ENCODE measurements at places on chromosomes 1 and 21.

DNA sequence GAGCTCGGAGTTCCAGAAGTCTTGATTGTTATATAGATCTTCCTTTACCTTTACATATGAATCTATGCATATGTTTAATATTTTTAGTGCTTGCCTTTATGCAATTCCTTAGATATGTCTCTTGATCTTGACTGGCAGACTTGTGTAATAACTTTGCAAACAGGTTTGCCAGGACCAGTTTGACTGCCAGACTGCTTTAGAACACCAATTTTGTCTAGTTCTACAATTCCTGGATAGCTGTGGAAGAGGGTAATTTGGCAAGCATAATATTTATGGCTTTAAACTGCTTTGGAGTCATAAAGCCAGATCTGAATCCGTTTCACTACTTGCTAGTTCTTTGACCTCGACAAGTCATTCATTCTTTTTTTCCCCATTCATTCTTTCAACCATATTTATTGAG lies 250.0 kb downstream of the FAF1 start:
- DNase-seq, result no peak

GRCh38 chr1:89104147-89104546 lies 21.8 kb downstream of the GBP2 start:
- DNase-seq, result no peak

GRCh38 chr1:89604414-89604735 lies 28.5 kb upstream of the LRRC8C start:
- no peak for DNase-seq

GRCh38 chr21:41927727-41928409 lies 25.9 kb downstream of the C2CD2 start:
- DNase-seq, result no peak

DNA sequence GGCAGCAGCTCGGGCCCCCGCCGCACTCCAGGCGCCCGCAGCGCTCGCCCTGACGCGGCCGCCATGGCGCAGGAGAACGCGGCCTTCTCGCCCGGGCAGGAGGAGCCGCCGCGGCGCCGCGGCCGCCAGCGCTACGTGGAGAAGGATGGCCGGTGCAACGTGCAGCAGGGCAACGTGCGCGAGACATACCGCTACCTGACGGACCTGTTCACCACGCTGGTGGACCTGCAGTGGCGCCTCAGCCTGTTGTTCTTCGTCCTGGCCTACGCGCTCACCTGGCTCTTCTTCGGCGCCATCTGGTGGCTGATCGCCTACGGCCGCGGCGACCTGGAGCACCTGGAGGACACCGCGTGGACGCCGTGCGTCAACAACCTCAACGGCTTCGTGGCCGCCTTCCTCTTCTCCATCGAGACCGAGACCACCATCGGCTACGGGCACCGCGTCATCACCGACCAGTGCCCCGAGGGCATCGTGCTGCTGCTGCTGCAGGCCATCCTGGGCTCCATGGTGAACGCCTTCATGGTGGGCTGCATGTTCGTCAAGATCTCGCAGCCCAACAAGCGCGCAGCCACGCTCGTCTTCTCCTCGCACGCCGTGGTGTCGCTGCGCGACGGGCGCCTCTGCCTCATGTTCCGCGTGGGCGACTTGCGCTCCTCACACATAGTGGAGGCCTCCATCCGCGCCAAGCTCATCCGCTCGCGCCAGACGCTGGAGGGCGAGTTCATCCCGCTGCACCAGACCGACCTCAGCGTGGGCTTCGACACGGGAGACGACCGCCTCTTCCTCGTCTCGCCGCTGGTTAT lies 2.8 kb downstream of the KCNJ9 start:
- peak; percentile 69 for DNase-seq

DNA sequence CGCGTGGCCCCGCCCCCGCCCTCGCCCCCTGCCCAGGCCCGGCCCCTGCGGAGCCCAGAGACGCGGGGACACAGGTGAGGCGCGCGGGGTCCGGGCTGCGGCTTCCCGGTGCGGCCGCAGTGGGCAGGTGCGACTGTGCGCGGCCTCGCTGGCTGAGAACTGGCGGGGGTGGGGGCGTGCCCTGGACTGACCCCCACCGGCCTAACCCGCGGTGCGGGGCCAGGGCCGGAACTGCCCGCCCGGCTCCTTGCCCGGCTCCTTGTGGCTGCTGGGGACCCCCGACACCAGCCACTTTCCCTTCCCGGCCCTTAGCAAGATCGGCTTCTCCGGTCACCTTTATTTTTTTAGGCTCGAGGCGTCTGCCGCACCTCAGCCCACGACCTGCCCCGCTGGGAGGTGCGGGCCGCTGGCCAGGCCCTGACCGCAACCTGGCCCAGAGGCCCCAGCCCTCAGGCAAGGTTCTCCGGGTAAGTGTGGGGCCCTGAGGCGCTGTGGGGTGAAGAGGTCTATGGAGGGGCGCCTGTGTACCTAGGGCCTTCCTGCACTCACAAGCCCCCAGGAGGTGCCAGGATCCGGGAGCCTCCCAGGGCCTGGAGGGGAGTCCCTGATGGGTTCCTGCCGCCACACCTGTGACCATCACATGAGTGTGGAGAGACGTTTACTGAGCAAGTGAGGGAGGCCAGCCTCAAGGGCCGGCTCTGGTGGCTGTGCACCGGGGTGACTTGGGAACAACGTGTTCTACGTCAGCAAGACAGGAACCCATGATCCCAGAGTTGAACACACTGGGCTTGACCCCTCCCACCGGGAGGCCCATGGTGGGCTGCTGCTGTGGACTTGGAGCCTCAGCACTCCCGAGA lies at the start of gene SMIM1:
Gene SMIM1 (plus strand): TSS at position 35 of the 857 bp plus-strand sequence. CDS start 2,625 bp downstream, outside the sequence.
- DNase-seq, result peak; percentile 21

DNA sequence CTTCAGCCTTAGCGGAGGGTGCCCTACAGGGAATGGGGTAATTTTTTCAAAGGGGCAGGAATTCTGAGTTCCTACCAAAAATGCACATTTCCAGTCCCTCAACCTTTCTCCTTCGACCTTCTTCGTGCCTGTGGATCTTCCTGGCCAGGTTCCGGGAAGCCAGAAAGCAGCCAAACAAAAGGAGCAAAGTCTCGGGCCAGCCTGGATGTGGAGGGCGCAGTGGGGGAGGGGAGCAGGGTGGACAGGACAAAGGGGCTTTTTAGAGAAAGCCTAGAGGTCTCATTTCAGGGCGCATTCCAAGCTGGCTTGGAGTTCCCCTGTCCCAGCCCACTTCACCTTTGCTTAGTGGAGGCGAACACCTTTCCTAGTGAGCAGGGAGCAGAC lies 2.9 kb upstream of the INAVA start:
- DNase-seq, result no peak

DNA sequence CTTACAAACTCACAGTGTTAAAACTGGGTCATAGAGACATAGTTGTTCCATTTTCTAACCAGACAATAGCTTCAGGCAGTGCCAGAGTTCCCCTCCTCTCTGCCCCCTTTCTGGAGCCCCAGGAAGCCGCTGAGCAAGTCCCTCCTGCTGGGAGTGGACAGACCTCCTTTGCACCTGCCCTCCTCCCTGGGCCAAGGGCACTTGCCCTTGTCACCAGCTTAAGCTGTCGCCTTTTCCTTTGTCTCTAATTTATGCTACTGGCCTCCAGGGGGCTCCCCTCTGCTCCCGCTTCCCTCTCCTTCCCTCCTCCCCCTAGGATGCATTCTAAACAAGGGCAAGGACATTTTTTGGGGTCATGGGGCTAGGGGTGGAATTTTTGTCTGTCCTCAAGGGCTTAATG lies 182.4 kb downstream of the MIS18A start:
- DNase-seq, result no peak

DNA sequence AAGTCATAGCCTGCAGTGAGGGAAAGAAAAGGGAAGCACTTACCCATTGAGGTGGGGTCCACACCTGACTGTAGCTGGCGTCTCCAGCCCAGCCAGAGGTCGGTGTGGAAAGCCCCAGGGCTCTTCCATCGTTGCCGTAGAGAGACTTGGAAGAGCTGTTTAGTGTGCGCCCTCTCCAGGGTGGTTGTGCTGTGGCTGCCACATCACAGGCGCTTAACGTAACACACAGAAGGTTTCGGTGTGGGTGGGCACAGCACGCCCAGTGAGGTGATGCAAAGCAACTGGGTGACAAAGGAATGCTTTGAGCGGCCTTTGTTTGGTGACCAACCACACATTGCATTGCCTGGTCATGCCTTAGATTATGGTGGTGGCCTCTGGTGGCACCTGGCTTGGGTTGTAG lies 36.8 kb upstream of the KIF1B start:
- DNase-seq, result no peak

DNA sequence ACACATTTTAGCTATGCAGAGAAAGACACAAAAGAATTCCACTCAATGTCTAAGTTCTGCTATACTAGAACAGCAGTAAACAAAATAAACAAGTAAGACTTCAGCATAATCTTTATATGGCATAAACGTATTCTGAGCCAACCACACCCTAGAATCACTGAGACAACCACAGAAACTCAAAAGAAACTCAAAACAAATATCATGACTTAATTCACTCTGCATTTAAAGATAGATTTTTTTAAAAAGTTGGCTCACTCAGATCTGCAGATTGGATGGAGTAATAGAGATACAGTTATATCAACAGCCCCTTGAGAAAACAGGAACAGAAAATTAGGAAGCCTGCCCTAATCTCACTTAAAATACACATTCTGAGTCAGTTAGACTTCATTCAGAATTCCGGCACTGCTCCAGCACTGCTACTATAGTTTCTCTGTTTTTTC lies 95.0 kb downstream of the COL24A1 start:
- DNase-seq, result no peak

DNA sequence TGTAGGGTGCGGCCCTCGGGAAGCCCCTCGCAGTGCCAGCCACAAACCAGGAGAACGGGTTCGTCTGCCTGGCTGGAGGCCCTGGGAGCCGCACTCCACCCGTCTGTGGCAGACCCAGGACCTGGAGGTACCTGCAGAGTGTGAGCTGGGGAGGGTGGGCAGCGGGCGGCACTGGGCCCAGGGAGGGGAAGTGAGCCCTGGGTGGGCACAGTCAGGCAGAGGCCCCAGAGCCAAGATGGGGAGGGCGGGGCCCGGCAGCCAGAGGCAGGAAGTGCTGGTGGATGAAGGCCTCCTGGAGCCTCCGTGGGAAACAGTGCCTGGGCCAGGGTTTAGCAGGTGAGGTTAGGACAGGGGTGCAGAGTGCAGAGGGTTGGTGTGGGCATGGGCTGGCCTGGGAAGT lies 4.0 kb upstream of the PEX10 start:
- no peak for DNase-seq

Data from activated naive CD4-positive, alpha-beta T cell treated with anti-CD3 and anti-CD28 coated beads, Interleukin-2, amount 50 U/mL, for 72 hours (primary cell).